Foreskin fibroblast (primary cell): ENCODE measurements at places on chromosomes 7 and 10.

GRCh38 chr7:22995011-22995410, 18.9 kb downstream of the HYCC1 start:
- DNase-seq, result no peak

- peak; percentile 29 for DNase-seq
Measured at GRCh38 chr7:134811765-134812164, 32.3 kb downstream of the CALD1 start.

DNA sequence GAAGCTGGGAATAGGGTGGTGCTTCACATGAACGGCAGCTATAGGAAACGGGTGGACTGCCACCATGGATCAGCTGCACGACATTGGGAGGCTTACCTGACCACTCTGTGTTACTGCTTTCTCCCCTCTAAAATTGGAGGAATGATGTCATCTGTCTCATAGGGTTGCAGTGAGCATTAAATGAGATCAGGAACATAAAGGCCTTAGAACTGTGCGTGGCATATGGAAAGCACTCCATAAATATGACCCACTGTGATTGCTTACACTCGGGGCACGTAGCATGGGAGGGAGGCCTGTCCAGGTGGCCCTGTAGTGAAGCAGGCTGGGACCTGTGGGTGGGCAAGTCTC, 9.7 kb downstream of the C10orf62 start:
- DNase-seq, result no peak

- no peak for DNase-seq
Measured at GRCh38 chr7:1449501-1449900, 9.8 kb downstream of the MICALL2 start.

- DNase-seq, result no peak
Measured at GRCh38 chr7:48255046-48255445, 83.8 kb downstream of the ABCA13 start.

- DNase-seq, result peak; percentile 47
Measured at GRCh38 chr10:28036587-28036986, 37.7 kb upstream of the ODAD2 start.

GRCh38 chr7:12066521-12066920, 144.6 kb upstream of the TMEM106B start:
- peak; percentile 15 for DNase-seq

GRCh38 chr10:13795653-13796555, 209.1 kb downstream of the PRPF18 start:
- DNase-seq, result no peak

DNA sequence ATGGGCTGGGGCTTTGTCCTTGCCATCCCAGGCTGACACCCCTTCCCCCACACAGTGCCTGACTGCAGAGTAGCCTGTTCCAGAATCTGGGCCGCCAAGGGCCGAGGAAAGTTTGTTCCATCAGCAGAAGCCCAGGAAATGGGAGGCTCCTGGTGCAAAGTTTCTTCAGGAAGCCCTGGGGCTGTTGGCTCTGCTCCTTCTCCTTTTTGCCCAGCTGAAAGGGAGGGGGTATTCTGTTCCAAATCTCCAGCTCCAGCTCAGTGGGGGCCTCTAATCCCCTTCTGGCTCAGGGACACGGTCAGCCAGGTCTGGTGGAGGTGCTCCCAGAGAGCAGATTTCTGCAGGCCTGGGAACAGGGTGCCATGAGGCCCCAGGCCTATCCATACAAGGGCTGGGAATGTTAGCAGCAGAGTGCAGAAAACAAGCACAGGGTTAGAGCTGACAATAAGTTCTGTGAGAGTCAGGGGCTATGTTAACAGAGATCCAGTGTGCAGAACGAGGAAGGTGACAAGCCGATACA, 399.5 kb downstream of the RPS24 start:
- DNase-seq, result no peak

DNA sequence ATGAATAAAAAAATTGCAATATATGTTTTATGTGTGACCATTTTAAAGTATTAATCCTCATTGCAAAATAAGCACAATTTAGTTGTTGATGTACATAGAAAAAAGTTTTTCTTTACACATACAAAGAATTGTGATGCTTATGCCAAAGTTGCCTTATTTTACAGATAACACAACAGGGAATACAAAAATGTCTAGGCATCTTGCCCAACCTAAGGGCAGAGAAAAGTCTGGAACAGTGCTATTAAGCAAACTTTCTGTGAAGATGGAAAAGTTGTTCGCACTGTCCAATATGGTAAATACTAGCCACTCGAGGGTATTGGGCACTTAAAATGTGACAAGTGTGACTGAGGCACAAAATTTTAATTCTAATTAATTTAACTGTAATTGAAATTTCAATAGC, 190.2 kb upstream of the HGF start:
- DNase-seq, result no peak

- peak; percentile 29 for DNase-seq
Measured at GRCh38 chr7:102260856-102261255, 25.8 kb upstream of the SH2B2 start.

DNA sequence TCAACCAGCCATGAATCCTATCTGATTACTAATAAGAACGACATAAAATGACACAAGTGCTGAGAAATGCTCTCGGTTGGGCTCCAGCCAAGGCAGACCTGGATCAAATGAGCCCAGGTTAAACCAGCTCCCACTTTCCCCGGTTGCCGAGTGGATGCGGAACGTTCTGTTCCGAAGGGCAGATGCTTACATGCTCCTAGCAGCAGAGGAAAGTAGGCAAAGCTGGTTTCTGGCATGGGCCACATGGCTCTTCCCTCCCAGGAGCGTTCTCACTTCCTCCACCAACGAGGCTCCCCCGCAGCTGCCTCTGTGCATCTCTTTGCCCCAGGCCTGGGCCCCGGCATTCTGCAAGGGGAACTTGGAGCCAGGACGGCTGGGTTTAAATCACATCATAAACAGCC, 61.8 kb upstream of the SDK1 start:
- DNase-seq, result peak; percentile 51

DNA sequence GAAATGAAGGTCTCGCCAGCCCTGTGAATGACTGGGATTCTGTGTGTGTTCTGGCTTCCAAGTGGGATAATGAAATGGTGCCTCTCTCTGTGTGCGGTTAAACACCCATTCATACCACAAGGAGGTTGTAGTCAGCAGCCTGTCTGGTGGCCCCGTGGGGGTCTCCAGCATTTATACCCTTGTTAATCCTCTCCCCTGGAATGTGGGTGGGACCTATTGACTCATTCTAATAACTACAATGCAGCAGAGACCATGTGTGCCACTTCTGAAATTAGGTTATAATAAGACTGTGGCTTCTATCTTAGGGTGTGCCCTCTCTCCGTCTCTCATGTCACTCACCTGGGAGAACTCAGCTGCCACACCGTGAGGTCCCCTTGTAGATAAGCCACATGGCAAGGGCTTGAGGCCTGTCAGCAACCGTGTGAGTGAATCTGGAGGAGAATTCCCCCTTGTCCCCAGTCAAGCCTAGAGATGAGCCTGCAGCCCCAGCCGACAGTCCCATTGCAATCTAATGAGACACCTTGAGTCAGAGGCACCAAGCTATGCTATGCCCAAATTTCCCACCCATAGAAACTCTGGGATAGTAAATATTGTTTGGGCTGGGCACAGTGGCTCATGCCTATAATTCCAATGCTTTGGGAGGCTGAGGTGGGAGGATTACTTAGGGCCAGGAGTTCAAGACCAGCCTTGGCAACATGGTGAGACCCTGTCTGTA, 106.8 kb downstream of the GALNT17 start:
- DNase-seq, result no peak

GRCh38 chr7:121279822-121280221, 49.0 kb upstream of the WNT16 start:
- DNase-seq, result no peak

GRCh38 chr10:132265890-132266496, 41.8 kb downstream of the STK32C start:
- DNase-seq, result peak; percentile 18

- DNase-seq, result no peak
Measured at GRCh38 chr10:67622511-67622910, 73.5 kb downstream of the CTNNA3 start.

DNA sequence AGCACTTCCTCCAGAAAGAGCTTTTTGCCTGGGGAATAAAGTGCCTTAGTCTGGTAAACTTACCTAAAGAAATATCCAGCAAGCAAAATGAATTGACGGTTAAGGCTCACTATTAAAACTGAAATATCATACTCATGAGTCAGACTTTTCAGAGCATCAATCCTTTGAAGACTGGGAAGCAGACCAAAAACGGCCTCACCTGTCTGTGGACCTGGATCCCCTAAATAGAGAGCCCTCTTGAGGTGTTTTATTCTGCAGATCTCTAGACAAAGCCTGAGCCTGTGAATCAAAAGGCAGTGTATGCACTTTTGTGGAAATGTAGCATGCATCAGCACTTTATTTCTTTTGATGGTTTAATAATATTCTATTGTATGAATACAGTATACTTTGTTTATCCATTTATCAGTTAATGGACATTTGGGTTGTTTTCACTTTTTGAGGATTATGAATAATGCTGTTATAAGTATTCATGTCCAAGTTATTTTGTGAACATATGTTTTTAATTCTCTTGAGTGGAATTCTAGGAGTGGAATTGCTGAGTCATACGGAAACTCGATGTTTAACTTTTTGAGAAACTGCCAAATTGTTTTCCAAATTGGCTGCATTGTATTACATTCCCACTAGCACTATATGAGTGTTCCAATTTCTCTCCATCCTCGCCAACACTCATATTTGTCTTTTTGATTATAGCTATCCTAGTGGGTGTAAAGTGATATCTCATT, 449.0 kb upstream of the IGFBP3 start:
- DNase-seq, result peak; percentile 91

GRCh38 chr10:70699063-70699658, 26.9 kb downstream of the ADAMTS14 start:
- DNase-seq, result no peak

- no peak for DNase-seq
Measured at GRCh38 chr10:8182806-8183205, 128.3 kb downstream of the GATA3 start.

- no peak for DNase-seq
Measured at GRCh38 chr7:158285383-158285770, 302.2 kb downstream of the PTPRN2 start.

GRCh38 chr7:131031099-131031868, 296.4 kb upstream of the MKLN1 start:
- DNase-seq, result no peak

DNA sequence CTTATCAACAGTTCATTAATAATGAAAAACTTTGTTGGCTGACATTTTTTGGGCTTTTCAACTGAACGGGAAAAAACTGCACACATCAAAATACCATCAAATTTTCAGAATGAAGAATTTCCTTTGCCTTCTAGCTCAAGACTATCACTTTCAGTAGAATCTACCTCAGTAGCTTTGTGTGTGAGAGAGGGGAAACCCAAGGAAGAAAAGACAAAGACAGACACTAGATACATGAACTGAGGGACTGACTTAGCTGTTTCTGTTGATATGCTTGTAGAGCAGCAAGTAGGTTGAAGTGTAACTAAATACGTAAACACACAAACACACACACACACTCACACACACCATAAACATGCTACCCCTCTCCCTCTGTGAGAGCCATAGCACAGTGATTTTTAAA, 257.1 kb downstream of the CDK14 start:
- no peak for DNase-seq

DNA sequence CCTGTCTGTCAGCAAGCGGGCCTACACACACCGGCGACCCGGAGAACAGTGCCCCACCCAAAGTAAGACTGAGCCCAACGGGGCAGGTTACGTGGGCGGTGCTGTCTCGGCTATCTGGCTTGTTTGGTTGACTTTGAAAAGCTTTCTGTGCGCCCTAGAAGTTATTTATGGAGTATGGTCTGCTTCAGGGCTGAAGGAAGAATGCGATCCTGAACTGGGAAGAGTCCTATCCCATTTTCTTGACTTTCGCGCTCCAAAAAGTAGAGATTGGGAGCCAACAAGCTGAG, 1.5 kb downstream of the INA start:
- no peak for DNase-seq

DNA sequence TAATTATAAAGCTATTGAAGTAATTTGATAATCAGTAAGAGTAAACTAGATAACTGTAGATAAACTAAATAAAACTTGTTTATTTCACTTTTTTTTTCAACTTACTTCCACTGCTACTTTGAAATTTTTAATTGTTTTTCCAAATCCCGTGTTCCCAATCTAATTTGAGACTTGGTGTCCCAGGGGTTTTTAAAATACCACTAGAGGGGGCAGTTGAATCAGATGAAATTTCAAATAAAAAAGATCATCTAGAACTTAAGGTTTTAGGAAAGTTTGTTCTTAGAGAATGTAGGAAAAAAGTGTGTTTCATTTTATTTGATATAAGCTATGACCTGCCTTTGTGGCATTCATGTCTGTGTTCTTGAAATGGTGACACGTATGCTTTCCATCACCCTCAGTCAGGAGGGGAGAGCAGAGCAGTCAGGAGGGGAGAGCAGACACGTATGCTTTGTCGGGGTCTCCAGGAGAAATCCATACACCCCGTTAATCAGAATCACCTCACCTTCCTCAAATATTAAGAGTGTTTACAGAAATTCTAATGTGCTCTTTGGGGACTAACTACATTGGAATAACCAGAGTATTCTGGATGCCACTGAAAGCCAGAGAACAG, 49.9 kb downstream of the C10orf67 start:
- DNase-seq, result peak; percentile 27

GRCh38 chr10:5411941-5412276, 448 bp upstream of the NET1 start:
- peak; percentile 9 for DNase-seq

GRCh38 chr7:149626972-149627371, 129.4 kb upstream of the ZNF746 start:
- DNase-seq, result no peak

GRCh38 chr7:23105086-23105643, 420 bp upstream of the KLHL7 start:
- DNase-seq, result no peak

DNA sequence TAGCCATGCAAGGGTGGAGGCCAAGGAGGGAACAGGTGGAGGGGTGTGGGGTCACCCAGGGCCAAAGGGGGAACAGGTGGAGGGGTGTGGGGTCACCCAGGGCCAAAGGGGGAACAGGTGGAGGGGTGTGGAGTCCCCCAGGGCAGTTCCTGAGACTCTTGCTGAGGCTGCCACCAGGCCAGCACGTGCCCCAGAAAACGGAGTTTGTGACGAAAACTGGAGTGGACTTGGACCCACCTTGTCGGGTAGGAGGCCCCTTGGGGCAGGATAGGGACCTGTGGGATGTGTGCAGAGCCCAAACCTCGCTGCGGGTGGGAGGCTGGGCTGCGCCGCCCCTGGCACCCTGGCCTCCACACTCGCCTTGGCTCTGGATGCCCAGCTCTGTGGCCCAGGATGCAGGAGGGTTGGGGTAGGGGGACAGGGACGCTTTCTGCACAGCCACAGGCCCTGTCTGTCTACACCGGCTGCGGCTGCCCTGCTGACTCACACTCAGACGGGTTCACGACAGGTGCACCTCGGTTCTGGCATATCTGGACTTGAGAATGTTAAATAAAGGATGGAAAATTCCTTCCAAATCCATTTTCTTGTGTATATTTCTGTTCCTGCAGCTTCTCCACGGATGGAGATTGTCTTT, 562 bp upstream of the ADGRA1 start:
- no peak for DNase-seq
